Activated T-cell treated with anti-CD3 and anti-CD28 coated beads, Interleukin-2, amount 50 U/mL, for 48 hours (primary cell): ENCODE measurements at places on chromosomes 12 and 14.

DNA sequence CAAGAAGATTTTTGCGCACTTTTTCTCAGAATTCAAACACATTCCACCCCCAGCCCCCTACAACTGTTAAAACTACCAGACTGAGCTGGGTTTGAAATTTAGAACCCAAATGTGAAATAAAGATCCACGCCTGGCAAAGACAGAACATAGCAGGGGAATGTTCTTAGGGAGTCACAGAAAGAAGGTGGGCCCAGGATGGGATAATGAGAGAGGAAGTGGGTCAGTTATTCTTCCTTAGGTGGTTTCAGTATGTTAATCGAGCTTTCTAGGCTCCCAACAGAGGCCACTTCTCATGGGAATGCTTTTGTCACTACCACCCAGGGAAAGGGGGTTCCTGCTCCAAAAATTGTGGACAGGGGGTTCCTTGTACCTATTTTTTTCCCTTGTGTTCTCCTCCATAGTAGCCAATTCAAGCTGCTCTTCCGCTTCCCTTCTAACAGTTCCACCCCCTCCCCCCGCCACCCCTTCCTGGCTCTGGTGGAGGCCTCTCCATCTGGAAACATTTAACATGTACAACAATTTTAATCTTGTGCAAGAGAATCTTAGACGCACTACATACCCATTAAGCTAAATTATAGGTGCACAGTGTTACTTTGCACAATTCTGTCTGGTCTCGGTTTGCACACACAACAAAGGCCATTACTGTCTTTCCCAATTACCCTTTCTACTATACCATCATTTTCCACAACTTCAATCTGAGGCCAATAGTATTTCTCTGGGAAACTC lies 218.1 kb downstream of the MON2 start:
- DNase-seq, result no peak

DNA sequence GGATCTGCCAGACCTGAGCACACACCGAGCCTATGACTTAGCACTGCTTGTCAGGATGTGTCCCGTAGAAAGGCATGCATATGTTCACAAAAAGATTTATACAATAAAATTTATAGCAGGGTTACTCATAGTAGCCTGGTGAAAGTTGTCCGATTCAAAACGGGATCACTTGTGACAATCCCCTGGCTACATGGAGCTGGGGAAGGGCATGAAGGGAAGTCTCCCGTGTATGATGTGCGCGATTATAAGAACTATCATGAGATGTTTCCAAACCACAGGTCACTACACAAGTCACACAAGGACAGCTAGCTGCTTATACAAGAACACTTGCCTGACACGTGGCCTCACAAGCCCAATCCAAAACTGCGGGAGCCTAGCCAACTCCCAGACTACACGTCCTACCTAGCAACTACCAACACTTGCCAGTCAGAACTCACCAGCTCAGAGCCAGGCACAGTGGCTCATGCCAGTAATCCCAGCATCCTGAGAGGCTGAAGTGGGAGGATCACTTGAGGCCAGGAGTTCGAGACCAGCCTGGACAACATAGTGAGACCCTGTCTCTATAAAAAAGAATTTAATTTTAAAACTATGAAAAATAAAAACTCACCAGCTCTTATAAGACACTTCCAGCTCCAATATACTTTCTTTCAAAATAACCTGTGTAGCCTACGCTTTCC lies 7.5 kb upstream of the CDCA4 start:
- no peak for DNase-seq

DNA sequence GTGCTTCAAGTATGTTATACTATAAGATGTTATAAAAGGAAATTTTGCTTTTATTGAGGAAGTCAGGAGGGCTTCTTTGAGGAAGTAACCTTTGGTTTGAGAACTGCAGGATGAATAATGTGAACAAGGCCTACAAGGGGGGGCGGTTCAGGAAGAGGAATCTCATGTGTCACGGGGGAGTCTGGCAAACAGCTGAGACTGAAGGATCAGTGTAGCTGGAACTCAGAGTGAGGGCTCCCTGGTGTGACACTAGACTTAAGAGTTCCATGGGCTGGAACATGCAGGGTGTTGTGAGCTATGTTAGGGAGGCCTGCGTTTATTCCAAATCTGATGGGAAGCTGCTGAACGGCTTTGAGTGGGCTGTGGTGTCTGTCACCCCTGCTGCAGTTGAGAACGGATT lies 62.3 kb downstream of the UNC79 start:
- no peak for DNase-seq

DNA sequence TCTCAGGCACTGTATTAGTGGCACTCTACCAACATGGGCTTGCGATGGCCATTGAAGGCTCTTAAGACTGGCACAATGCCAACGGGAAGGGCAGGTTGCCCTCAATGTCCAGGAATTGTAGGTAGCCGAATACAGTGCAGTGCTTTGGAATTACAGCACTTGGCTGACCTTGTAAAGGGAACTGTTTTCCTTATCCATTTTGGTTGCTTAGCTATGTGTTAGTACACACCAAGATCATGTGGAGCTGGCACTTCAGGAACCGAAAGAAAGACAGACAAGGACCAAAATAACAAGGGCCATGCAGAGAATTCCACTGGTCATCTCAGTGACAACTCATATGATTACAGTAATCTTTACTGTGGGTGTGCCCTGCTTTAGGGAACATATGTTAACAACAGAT lies 72.7 kb downstream of the DYRK2 start:
- DNase-seq, result no peak

GRCh38 chr12:92502417-92503028 lies 200.3 kb upstream of the PLEKHG7 start:
- peak; percentile 58 for DNase-seq
